Activated naive CD4-positive, alpha-beta T cell treated with anti-CD3 and anti-CD28 coated beads, Interleukin-2, amount 50 U/mL, for 72 hours (primary cell): ENCODE measurements at places on chromosomes 4 and X.

GRCh38 chrX:133580625-133581024 lies 165.3 kb upstream of the GPC4 start:
- DNase-seq: no peak

DNA sequence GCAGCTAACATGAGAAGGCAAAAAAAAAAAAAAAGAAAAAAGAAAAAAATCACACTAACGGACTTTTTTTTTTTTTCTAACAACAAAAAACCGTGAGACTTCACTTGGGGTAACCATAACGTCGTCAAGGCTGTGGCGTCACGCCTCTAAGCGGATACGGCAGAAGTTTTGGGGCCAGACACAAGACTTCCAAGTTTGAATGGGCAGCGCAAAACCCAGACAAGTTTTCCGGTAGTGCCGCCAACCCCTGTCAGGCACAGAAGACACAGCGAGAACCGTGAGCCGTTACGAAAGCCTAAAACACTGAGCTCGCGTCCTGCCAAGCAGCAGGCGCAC lies 556 bp upstream of the SMARCA5 start:
- DNase-seq: no peak

DNA sequence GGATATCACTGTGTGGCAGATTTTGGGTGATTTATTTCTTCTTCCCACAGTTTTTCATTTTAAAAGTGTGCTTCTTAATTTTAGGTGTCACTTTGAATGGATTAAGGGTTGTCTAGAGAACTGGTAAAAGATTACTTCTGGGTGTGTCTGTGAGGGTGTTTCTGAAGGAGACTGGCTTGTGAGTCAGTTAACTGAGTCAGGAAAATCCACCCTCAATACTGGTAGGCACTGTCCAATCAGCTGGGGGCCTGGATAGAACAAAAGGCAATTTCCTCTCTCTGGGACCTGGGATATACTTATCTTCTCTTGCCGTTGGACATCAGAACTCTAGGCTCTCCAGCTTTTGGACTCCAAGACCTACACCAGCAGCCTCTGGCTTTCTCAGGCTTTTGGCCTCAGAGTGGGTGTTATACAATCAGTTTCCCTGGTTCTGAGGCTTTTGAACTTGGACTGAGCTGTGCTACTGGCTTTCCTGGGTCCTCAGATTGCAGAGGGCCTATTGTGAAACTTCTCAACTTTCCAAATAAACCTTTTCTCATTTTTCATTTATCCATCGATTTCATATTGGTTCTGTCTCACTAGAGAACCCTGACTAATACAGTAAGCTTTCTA lies 413.1 kb downstream of the GBA3 start:
- DNase-seq: no peak

DNA sequence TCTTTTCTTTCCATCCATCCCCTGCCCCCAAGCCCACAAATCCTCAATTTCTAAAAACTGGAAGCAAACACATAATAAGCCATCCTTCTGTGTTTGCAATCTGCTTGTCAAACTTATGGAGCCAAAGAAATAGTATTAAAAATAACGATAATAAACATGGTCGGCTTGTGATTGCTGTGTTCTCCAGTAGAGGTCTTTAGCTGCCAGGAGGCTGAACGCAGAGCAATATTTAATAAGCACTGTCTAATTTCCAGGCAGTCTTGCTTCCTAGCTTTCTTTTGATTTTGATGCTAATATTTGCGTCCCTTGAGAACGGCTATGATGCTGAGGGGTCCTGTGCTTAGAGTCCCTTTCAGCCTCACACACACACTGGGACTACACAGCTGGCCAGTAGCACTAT lies 3.2 kb upstream of the HELT start:
- DNase-seq: no peak

- no peak for DNase-seq
Measured at GRCh38 chr4:185011408-185011807, 6.9 kb upstream of the HELT start.

DNA sequence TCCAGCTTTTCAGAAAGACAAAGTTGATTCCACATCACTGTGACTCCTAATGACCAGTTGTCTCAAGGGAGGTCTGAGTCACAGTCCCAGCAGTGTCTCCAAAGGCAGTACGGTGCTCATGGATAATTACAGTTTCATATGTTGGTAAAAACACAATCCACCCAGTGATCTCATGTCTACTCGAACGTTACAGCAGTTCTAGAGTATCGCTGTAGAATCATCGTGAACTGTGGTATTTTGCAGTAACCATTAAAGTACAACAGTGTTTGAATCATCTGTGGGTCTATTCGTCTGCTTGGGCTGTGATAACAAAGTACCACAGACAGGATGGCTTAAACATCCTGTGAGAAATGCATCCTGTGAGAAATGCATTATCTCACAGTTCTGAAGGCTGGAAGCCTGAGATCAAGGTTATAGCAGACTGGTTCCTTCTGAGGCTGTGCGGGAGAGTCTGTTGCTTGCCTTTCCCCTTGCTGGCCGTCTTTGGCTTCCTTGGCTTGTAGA lies 121.1 kb upstream of the SORBS2 start:
- no peak for DNase-seq

DNA sequence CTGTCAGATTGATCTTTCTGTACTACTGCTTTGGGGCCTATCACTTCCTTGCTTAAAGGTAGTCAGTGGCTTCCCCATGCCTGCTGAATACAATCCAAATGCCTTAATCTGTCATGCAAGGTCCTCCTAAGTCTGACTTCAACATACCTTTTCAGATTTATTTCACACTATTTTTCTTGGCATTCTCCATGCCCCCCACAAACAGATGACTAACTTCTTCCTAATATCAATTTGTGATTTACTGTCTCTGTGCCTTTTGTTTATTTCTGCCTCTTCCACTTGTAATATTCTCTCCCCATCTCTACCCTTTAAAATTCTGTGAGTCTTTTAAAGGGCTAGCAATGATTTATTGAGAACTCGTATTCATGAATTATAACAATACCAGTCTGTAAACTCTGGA lies 41.8 kb downstream of the OCRL start:
- DNase-seq: no peak

- no peak for DNase-seq
Measured at GRCh38 chrX:47595716-47596251, 13.5 kb downstream of the TIMP1 start.

- no peak for DNase-seq
Measured at GRCh38 chr4:168647646-168648375, 151.0 kb downstream of the PALLD start.

GRCh38 chr4:1511441-1512041 lies 105.3 kb upstream of the NKX1-1 start:
- DNase-seq: peak; percentile 71

- no peak for DNase-seq
Measured at GRCh38 chr4:15006416-15007024, 4.2 kb downstream of the CPEB2 start.

GRCh38 chr4:185096032-185096653 lies 46.9 kb upstream of the SLC25A4 start:
- no peak for DNase-seq

- no peak for DNase-seq
Measured at GRCh38 chr4:20847124-20847747, 147.0 kb downstream of the PACRGL start.
